ENCODE measurements at places on chromosomes 4 and X.

GRCh38 chr4:11543706-11544105 lies 115.0 kb upstream of the HS3ST1 start:
- no peak for DNase-seq

DNA sequence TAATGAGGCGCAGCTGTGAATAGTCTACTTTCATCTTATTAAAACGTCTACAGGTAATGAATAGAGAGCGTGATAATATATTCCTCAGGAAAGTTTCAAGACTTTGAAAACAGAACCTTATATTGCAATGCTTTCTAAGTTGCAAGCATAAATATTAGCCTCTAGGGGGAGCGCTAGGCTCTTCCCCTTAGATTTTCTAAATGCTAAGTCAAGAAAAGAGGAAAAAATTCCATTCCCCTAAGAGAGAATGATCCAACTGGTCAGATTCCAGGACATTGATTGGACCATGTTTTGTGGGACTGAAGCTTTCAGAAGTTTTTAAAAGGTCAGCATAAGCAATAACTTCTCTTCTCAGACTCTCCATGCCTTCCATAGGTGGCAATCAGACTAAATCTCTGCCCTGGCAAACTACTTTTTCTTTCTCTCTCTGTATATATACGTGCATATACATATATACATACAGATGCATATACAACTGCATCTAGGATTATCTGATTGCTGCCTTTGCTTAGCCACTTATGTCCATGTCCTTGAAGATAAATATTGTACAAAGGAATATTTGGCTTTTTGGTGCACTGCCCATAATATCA lies 492.9 kb downstream of the INPP4B start:
- no peak for DNase-seq

DNA sequence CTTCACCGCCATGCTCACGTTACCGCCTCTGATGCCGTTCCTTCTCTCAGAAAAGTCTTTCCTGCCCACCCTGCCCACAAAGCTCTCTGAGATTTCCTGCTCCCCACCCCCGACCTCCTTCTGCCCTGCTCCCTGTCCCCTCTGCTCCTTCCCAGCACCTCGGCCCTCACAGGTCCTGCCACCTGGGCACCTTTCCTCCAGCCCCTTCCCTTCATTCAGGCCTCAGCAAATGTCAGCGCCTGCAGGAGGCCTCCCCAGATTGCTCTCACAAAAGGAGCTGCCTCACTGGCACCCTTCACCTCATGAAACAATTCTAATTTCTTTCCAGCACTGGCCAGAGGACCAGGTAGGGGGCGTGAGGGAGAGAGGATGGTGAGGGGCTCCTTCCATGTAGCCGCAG lies 33.6 kb upstream of the MXD4 start:
- no peak for DNase-seq

DNA sequence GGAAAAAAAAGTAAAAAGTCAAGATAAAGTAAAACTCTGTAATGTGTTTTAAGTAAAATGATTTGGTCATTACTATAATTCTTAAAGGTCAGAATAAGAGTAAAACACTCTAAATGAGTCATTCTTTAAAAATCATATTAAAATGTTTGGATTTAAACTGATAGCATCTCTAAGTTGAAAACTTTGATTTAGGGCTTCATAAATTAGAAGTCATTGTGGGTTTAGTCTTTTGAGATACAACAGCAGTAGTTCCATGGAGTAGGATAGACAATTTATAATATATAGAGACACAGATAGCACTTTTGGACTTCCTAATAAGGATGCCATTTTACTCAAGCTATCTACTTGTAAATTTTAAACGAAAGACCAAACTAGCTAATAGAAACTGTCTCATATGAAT lies 77.1 kb upstream of the PABPC4L start:
- no peak for DNase-seq

- no peak for DNase-seq
Observed at GRCh38 chr4:130563185-130563888, 1467.4 kb downstream of the C4orf33 start.

GRCh38 chr4:185108669-185109068 lies 34.4 kb upstream of the SLC25A4 start:
- no peak for DNase-seq

DNA sequence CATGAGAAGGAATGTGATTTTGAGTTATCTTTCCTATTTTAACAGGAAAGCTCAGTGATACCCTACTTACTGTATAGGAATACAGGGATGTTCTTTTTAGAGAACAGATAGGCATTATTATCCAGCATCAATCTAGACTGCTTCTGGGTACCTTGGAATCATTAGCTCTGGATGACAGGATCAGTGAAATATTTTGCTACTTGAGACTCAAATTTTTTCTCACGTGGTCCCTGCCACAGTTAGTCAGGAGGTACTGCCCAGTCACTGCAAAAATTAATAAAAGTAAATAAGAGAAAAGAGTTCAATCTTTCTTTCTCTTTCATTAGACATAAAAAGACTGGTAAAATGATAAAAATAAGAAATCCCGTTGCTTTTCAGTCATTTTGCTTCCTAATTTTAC lies 5.5 kb downstream of the ZNF827 start:
- DNase-seq, result no peak

- no peak for DNase-seq
Observed at GRCh38 chr4:109005523-109005922, 242.7 kb upstream of the ETNPPL start.

GRCh38 chr4:137274404-137274803 lies 257.9 kb downstream of the PCDH18 start:
- no peak for DNase-seq

GRCh38 chr4:122959981-122960610 lies 37.7 kb upstream of the NUDT6 start:
- DNase-seq, result no peak

DNA sequence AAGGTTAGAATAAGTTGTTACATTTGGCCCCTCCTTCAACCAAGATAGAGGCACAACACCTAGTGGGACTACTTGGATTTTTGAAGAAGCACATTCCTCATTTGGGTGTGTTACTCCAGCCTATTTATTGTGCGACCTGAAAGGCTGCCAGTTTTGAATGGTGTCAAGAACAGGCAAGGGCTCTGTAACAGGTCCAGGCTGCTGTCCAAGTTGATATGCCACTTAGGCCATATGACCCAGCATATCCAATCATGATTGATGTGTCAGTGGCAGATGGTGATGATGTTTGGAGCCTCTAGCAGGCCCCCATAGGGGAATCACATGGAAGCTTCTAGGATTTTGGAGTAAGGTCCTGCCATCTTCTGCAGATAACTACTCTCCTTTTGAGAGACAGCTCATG lies 35.5 kb upstream of the UGT2B4 start:
- no peak for DNase-seq

- no peak for DNase-seq
Observed at GRCh38 chrX:118655561-118656246, 71.7 kb upstream of the IL13RA1 start.

DNA sequence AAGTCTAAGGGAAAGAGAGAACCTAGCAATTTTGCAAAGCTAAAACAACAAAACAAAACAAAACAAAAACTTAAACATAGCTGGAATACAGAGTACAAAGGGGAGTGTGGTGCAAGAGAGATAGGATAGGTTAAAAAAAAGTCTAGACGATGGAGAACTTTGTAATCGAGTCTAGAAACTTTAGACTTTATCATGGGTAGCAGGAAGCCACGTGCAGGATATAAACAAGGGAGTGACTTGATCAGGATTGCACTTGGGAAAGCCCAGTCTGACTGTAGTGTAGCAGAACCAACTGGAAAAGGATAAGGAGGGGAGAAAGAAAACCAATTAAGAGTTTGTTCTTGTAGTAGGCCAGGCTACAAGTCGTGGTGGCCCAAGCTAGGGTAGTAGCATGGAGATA lies 750.1 kb downstream of the RPA4 start:
- no peak for DNase-seq

DNA sequence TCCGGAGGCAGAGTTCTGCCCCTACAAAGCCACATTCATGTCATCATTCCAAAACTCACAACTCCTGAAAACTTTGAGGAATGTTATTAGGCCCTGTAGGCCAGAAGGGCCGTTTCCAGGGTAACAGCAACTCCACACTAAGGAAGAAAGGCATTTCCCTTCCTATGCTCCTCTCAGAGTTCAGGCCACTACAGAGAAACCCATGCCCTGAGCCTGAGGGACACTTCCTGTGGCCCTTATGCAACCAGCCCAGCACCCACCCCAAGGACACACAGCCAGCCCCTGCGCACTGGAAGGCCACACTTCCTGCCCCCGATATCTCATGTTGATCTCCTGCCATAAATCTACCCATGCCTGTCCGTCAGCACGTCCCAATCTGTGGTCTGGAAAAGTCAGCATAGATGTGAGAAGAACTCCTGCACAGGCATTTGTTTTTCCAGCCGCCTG lies 289.3 kb downstream of the BCOR start:
- no peak for DNase-seq

- DNase-seq, result no peak
Observed at GRCh38 chr4:53089936-53090729, 228.0 kb downstream of the RASL11B start.

GRCh38 chr4:70714079-70714887 lies 7.5 kb upstream of the RUFY3 start:
- DNase-seq, result no peak

GRCh38 chrX:13430136-13430827 lies 110.4 kb upstream of the ATXN3L start:
- no peak for DNase-seq

GRCh38 chr4:31023109-31023508 lies 302.9 kb downstream of the PCDH7 start:
- no peak for DNase-seq

DNA sequence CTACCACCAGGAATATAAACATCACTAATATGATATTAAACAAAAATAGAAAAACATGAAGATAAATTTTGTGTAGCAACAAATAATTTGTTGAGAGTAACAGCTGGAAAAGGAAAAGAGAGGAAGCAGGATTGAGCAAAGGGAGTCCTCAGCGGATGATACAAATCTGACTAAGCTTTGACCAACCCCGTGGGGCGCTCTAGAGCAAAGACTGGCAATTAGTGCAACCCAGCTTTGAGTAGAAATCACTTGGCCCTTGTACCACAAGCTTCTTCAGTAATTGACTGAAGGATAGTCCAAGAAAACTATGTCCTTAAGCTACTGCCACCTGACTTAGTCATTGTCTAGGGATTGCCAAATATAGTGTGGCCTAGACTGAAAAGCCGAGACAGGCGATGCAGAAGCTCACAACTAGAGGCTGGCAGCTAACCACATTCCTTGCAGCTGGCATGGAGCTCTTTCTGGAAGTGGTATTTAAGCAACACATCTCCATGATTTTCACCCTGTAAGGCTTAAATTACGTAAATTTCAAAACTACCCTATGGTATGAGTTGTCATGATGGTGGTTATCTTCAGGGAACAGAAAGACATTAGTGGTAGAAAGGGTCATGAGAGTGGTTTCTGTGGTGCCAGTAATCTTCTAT lies 396.0 kb downstream of the PDGFC start:
- no peak for DNase-seq

All from bone marrow (tissue), 2 donors.